GM23248 (cell line): ENCODE measurements at places on chromosomes 6 and 20. TPM values are rescaled to one million over a fixed set of nuclear protein-coding genes. Genes with fewer than 3 reads are reported as not detected.

DNA sequence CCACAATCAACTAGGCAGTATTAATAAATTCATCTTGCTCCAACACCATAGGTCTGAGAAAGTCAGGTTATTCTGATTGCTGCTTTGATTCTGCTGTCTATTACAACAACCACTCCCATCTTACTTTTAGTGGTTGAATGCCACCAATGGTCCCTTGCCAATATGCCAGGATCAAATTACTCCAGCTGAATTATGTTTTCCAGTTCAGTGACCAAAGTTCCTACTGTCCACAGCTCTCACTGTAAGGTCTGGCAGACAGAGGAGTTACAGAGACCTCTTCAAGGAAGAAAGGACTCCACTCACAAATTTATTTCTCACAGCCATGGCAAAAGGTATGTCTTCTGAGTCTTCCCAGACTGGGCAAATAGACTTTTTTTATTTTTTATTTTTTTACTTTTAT, 557.0 kb downstream of the HAO1 start:
- DNase-seq = no peak

DNA sequence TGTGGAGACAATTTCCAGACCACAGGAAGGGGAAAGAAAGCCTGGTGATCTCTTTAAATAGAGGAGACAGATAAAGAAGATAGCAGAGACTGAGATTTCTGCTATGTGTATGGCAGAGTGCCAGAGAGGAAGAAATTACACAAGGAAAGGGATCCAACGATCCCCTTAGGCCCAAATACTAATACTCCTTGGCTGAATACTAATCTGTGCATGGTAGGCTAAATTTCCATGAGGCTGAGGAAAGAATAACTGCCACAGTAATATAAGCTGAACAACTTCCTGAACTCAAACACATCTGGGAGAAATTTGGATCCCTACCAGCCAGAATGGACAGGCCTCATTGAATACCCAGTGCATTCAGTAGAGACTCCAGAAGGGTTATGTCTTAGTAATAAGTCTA, 83.3 kb upstream of the TNFAIP3 start:
- DNase-seq = no peak

DNA sequence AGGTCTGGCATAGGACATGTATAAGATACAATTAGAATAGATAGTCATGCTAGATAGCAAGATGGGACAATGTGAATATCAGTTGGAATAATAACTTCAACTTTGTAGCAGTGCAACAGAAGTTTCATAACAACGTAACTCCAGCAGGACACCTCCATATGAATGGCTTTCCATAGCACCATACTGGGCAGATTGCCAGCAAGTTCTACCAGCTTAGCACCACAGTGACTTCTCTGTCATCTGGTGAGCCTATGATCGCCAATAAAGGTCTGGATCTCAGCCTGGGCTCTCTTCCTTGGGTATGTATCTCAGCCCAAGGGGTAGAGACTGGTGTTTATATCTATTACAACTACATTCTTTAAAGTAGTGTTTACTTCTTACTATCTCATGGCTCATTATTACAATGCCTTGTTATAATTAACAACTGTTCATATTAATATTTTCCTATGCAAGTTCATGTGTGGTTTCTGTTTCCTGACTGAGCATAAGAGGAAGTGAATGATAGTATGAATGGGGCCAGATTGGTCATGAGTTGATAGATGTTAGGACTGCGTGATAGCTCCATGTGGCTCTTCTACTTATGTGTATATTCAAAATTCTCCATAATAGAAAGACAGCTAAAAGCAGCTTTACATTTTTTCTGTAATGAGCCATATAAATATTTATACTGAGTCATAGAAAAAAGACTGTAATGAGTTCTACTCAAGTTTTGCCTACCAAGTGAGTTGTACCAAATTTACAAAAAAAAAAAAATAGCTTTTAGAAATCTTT, 22.9 kb downstream of the HTR1B start:
- DNase-seq = no peak

DNA sequence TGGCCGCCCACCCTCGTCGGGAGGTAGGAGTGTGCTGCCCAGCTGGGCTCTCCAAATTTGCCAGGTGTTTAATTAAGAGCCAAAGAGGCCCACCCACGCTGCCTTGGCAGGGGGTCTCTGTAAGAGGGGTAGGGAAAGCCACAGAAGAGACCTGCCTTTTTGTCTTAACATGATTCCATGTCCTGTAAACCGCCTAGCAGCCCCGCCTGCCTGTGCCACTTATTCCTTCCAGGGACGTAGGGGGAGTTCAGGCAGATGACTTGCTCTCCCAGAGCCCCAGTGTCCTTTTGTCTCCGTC, 2.1 kb downstream of the FAM210B start:
- no peak for DNase-seq

- no peak for DNase-seq
Observed at GRCh38 chr6:34829137-34829536, 37.3 kb downstream of the BLTP3A start.

DNA sequence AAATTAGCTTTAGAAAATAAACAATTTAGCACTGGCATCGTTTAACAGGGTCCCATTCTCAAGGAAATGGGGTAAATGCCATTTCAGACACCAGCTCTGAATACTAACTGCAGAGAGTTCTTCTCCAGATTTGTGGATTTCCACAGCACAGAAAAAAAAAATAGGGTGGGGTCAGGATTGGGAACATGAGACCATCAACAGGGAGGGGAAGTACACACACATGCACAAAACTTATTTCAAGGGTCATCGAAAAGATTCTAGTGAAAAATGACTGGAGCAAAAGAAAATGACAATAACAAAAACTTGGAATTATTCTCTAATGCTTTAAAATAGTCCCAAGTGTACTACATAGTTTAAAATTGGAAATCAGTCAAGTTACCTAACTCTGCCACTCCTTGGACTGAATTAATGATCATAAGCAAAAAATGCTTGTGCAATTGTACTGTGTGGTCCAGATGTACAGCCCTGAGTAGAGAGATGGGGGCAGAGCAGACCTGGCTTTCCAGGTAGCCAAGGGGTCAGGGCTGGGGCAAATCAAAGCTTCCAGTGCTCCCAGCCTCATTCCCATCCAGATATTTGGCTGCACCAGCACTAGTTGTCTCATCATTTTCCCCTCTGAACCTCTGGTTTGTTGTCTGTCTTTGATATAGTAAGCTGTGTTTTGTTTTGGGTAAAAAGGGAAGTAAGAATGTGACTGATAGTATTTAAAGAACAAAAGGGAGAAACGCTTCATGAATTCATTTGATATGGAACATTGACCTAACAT, 152.4 kb downstream of the SOBP start:
- no peak for DNase-seq

The IER3 gene
- 148 and 156 TPM in 2 replicates for total RNA-seq

DNA sequence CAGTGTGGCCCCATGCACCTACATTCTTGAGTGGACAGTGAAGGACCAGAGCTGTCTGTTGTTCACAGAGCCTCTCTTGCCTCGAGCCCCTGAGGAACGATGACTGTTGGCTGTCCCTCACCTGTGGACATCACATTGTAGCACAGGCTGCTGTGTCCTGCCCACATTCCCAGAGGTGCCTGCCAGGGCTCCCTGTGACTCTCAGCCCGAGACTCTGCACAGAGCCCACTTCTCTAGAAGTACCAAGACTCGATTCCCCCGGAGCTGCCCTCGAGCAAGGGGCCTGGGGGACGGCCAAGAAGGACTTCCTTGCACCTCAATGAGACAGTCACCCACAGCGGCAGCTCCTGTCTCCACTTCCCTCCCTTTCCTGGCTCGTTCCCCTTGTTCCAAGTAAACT, 28.6 kb upstream of the DLGAP4 start:
- no peak for DNase-seq

The BPI gene
- total RNA-seq = not detected in 2 replicates

The MUCL3 gene
- not detected in 2 replicates for total RNA-seq

- DNase-seq = peak; percentile 78
Observed at GRCh38 chr6:73969971-73970970, 274.3 kb downstream of the CD109 start.

The DHX16 gene
- total RNA-seq = 30.4 and 30.6 TPM in 2 replicates

The UBE2C gene
- 33.8 and 38.8 TPM in 2 replicates for total RNA-seq

- DNase-seq = peak; percentile 12
Observed at GRCh38 chr6:162706232-162706631, 21.3 kb downstream of the PRKN start.

DNA sequence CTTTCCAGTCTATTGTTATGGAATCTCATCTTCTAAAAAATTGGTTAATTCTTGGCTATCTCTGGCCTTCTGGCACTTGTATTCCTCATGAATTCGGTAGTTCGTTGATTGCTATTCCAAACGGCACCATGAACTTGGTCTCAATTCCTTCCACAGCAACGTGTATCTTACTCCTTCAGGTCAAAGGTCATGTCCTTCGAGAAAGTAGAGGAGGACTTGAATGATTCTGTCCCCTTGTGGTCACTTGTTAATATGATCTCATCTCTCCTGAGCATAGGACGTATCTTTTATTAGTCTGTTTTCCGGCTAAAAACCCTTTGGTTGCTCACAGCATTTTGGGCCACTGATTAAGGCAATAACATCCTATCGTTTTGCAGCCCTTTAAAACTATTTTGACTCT, 9.4 kb downstream of the TLDC2 start:
- peak; percentile 17 for DNase-seq

The GHRH gene
- total RNA-seq = not detected in 2 replicates

The ALDH5A1 gene
- total RNA-seq = 0.86 and 1.1 TPM in 2 replicates

DNA sequence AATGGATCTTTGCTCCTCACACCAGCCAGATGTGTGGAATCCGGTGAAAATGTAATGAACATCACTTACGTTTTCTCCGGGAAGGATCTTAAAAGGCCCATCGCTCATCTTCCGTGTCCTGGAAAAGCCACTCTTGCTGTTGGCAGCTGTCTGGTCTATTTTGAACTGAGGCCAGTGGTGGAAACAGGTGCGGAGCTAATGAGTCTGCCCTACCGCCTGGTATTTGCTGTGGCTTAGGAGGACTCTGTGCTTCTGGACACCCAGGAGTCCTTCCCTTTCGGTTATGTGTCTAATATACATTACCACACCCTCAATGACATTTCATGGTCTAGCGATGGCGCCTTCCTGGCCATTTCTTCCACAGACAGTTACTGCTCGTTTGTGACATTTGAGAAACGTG, 264.2 kb upstream of the PREP start:
- DNase-seq = no peak

The ESR1 gene
- 0.13 TPM in 1 of 2 replicates, not detected in the other for total RNA-seq

DNA sequence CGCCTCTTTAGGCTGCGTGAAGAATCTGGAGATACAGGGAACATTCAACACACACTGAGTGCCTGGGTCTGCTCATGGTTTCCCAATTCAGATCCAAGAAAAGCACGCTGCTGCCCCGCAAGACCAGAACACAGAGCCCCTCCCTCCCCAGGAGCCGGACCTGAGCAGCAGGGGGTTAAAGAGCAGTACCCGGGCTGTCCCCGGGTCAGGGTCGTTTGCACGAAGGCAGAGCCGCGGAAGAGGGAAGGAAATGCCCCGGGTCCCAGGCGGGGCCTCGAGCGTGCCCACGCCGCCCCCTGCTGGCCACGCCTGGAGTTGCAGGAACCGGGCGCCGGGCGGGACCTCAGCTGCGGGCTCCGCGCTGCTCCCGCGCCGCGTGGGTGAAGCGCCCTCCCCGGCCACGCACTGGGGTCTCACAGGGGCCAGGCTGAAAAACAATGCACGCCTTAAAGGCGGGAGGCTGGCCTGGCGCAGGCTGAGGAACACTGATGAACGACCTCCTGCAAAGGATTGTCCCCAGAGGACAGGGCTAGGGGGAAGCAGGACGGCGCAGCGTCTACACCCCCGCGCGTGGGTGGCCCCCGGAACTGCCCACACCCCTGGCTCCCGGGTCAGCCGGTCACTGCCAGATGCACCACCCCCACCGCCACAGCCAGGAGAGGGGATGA, 48.9 kb downstream of the ANKRD60 start:
- peak; percentile 65 for DNase-seq

The PROKR2 gene
- not detected in 2 replicates for total RNA-seq

DNA sequence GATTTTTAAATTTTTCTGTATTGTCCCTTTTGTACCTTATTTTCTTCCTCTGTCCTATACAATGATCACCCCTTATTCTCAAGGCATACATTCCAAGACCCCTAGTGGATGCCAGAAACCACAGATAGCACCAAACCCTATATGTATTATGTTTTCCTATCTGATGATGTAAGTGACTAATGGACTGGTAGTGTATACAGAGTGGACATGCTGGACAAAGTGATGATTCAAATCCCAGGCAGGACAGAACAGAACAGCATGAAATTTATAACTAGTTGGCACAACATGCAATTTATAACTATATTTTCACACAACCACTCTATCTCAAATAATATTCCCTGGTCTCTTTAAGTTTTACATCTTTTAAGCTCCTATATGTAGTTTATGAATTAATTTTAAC, 205.6 kb upstream of the FLRT3 start:
- DNase-seq = no peak

The RIPOR3 gene
- 0.76 TPM in 1 of 2 replicates, not detected in the other for total RNA-seq
